ENCODE measurements at places on chromosomes 2 and 18. TPM values are rescaled to one million over a fixed set of nuclear protein-coding genes. Genes with fewer than 3 reads are reported as not detected.

DNA sequence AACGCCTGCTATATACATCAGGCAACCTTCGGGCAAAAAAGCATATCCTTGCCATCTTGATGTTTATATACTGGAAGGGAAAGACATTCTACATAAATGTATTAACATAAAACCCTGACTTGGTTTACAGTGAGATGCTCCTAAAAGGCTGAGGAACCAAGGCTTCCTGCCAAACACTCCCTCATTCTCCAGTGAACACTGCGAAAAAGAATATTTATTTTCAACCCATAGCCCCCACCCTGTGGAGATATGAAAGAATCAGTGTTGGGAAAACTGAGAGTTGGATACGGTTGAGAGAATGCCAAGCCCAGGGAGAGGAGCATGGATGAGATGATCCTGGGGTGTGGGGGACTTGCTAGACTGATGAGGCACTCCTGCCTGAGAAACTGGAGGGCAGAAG is 94.9 kb downstream of the PIEZO2 start:
- no peak for DNase-seq

- DNase-seq, result peak; percentile 48
These were observed 9.7 kb upstream of the EN1 start for GRCh38 chr2:118856978-118857676.

Gene DSC2
- 20.4 TPM for total RNA-seq

Gene CCDC178
- total RNA-seq, result 0.17 TPM

GRCh38 chr18:31819106-31819924 is 58.6 kb upstream of the SLC25A52 start:
- peak; percentile 92 for DNase-seq

- no peak for DNase-seq
These were observed 492.3 kb upstream of the TMEFF2 start for GRCh38 chr2:192687015-192687414.

DNA sequence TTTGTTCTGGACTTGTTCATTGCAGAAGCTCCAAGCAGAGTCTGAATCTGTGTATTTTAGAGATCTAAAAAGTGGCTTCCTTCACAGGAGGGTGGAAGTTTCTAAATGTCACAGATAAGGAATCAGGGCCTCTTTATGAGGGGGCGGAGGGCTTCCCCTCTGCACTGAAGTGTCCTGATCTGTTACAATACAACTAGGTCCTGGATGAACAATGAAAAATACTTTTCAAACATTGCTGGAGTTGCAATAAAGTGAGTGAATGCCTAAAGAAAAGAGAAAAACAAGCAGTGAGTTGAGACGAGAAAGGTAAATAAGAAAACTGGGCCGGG is 179.3 kb upstream of the HDAC4 start:
- DNase-seq, result no peak

Gene LIPG
- total RNA-seq, result 17.2 TPM

DNA sequence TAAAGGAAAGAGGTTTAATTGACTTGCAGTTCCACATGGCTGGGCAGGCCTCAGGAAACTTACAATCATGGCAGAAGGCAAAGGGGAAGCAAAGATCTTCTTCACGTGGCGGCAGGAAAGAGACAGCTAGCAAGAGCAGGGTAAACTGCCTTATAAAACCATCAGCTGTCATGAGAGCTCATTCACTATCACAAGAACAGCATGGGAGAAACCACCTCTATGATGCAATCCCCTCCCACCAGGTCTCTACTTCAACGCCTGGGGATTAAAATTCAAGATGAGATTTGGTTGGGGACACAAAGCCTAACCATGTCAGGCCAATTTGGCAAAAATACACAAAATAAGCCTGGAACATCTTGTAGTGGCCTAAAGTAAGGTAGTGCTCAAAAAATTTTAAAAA is 152.6 kb downstream of the COL6A3 start:
- no peak for DNase-seq

DNA sequence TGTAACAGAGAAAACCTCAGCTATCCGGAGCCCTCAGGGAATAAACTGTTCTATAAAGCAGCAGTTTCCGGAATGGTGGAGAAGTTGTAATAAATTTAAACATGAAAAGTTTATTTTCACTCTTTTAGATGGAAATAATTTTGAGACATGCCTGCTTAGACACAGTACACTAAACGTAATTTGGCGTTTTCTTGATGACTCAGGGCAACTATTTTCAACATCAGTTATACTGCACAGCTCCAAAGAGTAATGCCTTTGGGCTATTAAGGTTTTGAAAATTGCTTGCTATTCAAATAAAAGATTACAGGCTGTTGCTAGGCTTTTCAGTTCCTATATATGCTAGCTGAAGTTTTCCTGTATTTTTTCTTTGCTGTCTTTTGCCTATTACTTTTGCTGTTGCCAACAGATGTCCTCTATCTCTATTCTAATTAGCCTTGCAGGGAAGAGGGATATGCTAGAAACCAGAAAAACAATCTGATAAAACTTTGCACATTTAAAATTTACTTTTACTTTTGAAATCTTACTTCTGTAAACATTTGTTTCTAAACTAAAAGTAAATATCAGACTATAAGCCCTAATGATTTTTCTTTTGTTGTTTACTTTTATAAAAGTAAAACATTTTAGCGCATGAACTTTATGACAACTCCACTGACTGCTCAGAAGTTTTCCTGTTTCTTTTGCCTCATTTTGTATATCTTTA is 113.4 kb upstream of the WDSUB1 start:
- no peak for DNase-seq

- no peak for DNase-seq
These were observed 35.6 kb downstream of the SNED1 start for GRCh38 chr2:241033994-241034393.

Measured in GM23338 (cell line).